ELR (cell line): ENCODE measurements at places on chromosomes 4 and X.

DNA sequence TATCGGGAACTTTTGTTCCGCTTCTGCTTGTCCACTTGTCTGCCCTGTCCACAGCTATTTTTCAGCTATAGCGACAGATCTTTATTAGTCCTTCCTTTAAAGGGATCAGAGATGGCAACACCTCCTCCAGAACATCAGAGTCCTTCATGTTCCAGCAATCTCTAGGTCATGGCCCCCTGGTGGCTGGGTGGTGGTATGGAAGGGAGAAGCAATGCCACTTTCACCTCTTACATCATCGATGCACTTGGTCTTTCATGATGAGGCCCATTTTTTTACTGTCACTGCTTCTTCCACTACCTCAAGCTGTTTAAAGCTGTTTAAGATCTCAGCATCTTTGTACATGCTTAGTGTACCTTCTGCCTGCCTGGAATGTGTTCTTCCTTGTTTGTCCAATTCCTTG, 106.7 kb downstream of the ARHGAP6 start:
- peak; percentile 37 for DNase-seq

GRCh38 chrX:31293409-31293808, 221.6 kb upstream of the FTHL17 start:
- no peak for DNase-seq

DNA sequence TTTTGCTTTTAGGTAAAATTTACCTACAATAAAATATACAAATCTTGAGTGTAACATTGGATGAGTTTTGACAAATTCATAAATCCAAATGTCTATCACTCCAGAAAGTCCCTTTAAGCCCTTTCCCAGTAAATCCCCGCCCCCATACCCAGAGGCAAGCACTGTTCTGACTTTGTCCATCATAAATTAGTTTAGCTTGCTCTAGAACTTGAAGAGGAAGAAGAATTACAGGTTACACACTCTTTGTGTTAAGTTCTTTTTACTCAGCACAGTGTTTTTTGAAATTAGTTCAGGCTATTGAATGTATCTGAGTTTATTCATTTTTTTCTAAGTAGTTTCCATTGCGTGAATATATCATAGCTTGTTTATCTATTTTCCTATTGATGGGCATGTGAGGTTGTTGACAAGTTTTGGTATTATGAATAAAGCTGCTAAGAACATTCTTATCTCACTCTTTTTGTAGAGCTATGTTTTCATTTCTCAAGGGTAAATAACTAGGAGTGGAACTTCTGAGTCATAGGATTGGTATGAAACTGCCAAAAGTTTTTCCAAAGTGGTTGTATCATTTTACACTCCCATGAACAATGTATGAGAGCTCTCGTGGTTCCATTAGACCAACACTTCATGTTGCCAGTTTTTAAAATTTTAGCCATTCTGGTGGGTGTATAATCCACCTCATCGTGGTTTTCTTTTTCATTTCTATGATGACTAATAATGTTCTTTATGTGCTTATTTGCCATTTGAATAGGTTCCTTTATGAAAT, 22.4 kb upstream of the HPSE start:
- peak; percentile 86 for DNase-seq

DNA sequence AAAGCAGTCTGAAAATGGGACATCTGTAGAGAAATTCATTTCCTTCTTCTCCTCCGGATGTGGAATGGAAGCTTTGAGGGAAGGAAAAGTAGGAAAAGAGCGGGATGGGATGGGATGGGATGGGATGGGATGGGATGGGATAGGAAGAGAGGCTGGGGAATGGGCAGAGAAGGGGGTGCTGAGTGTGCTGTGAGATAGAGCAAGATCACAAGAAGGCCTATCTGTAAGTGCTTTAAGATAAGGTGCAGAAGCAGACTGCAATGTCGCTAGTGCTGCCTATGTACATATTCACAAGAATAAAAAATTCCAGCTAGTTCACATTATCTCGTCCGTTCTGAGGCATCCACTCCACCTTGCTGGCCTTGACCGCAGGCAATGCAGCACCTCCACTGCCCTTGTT, 86.2 kb downstream of the IRF2 start:
- DNase-seq = no peak
